Stimulated activated CD8-positive, alpha-beta memory T cell treated with anti-CD3 and anti-CD28 coated beads, Interleukin-12 subunit alpha, Interleukin-12 subunit beta, amount 100 ng/mL, for 1 hour (primary cell): ENCODE measurements at places on chromosomes 5 and 9.

- no peak for DNase-seq
These were observed 337.9 kb upstream of the RFX3 start for GRCh38 chr9:3863686-3864085.

- no peak for DNase-seq
These were observed 183.5 kb downstream of the ROR2 start for GRCh38 chr9:91766315-91767069.

DNA sequence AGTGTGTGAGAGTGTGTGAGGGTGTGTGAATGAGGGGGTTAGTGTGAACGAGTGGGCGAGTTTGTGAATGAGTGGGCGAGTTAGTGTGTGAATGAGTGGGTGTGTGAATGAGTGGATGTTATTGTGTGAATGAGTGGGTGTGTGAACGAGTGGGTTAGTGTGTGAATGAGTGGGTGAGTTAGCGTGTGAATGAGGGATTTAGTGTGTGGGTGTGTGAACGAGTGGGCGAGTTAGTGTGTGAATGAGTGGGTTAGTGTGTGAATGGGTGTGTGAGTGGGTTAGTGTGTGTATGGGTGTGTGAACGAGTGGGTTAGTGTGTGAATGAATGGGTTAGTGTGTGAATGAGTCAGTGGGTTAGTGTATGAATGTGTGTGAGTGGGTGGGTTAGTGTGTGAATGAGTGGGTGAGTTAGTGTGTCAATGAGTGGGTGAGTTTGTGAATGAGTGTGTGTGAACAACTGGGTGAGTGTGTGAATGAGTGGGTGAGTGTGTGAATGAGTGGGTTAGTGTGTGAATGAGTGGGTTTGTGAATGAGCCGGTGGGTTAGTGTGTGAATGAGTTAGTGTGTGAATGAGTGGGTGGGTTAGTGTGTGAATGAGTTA is 37.5 kb downstream of the NKD2 start:
- no peak for DNase-seq

GRCh38 chr9:4905135-4905490 is 80.0 kb upstream of the JAK2 start:
- no peak for DNase-seq

GRCh38 chr5:145246961-145247744 is 588.0 kb downstream of the PRELID2 start:
- no peak for DNase-seq

DNA sequence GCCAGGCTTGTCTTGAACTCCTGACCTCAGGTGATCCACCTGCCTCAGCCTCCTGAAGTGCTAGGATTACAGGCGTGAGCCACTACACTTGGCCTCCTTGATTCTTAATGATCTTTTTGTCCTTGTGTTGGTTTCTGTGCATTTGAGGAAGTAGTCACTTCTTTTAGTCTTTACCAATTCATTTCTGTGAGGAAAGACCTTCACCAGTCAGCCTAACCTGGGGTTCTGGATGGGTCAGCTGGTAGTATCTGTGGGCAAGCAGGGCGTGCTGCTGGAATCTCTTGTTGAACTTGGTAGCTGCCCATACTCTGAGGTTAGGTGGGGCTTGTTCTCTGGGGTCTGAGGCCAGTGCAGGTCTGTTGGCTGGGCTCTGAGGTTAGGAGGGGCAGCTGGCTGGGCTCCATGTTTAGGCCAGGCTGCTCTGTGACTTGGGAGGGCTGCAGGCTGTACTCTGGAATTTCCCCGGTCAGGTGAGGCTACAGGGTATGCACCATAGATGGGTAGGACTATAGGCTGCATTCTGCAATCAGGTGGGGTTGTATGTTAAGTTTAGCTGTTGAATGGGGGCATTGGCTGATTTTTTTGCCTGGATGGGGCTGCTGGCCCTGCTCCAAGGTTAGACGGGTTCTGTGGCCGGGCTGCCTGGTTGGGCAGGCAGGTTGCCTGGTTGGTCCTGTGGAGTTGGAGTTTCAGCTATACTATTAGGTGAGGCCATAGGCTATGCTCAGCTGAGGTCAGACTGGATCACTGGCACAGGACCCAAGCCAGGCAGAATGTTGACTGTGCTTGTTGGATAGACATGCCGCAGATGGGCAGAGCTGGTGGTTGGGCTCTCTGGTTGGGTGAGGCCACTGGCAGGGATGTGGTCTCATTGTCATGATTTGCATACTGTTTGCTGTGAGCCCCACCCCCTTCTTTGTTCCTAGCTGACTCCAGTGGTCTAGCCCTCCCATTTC is 19.2 kb downstream of the UBAP1 start:
- no peak for DNase-seq

- peak; percentile 12 for DNase-seq
These were observed 114.9 kb upstream of the NFIB start for GRCh38 chr9:14428781-14429230.

- DNase-seq, result no peak
These were observed 752.9 kb upstream of the SEMA6A start for GRCh38 chr5:117327511-117327910.

GRCh38 chr5:3226196-3226920 is 369.3 kb upstream of the IRX1 start:
- DNase-seq, result no peak
